ENCODE measurements at places on chromosomes 11 and 22. TPM values are rescaled to one million over a fixed set of nuclear protein-coding genes. Genes with fewer than 3 reads are reported as not detected.
A peak's percentile ranks its signal among the peaks of the same experiment; 100 is the strongest.

DGCR6 gene
- total RNA-seq, result 2.8 TPM

P2RY6 gene
- total RNA-seq, result 3.6 TPM

LIF gene
- 3.2 TPM for total RNA-seq

NLRP14 gene
- 0.53 TPM for total RNA-seq

- DNase-seq, result no peak
Observed at GRCh38 chr22:27879923-27880322, 39.1 kb downstream of the PITPNB start.

- peak; percentile 79 for DNase-seq
Observed at GRCh38 chr11:61281581-61282250, 13.4 kb downstream of the VWCE start.

GRCh38 chr11:108803776-108804175, 138.9 kb downstream of the DDX10 start:
- DNase-seq, result no peak

DNA sequence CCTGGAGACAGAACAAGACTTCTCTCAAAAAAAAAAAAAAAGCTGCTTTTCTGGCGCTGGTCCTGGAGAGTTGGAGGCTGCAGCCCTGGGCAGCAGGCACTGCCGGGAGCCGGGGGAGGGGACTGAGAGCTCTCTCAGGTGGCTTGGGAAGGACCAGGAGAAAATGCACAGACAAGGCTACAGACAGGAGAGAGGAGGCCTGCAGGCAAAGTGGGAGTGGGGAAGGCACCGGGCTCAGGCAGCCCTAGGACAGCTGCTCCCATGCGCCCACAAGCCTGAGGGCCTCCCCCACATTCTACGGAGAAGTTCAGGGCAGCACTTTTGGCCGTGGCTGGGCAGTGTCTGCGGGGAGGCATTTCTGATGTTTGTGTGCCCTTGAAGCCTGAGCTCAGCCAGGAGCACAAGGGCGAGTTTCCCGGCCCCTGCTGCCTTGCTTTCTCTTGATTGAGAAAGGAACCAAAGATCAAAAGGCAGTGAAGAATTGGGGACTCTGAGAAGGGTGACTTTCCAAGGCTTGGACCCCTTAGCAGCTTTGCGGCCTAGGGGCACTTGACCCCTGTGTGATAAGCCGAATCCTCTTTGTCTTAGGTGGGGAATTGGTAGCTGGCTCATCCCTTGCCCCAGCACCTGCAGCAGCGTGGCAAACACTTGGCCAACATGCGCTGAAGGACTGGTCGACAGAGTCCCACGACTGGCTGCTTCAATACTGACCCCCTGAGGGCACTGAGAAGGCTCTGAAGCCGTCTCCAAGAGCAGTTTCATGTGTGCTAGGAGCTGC, 35.3 kb downstream of the PPM1F start:
- no peak for DNase-seq

DNA sequence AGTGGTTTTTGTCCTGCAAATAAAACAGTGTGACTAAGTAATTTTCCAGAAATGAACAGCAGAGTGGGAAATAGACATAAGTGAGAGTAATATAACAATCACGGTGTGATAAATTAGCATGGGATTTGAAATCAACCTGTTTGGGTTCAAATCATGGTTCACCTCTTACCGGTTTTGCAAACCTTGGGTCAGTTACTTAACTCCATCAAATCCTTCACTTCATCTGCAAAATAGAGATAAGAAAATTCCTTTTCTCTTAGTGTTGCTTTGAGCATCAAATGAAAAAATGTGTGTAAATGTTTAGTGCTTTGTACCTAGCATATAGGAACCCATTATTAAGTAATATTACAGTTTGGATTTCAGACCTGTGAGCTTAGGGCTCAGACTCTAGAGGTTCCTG, 152.2 kb downstream of the TEAD1 start:
- no peak for DNase-seq

DNA sequence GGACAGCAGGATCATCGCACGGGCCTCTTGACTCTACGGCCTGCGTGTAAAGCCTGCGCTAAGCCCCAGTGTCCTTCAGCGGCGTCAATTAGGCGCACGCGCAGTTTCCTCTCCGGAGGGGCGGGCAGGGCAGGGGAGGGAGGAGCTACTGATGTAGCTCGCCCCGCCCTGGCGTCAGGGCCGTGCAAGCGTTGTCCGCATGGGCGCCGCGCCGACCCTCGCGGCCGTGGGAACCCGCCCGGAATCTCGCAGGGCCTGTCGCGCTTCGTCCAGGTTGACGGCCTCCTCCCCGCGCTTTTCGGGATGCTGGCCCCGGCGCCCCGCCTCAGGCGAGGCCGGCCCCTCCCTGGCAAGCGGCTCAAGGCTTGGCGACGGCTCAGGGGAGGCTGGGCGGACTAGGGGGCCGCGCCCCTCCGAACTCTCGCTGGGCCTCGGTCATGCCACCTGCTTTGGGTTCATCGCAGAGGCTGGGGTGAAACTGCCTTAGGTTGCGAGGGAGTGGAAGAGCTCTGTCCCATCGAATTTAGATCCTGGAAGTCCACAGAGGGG, 61.1 kb downstream of the ST3GAL4 start:
- peak; percentile 95 for DNase-seq

- DNase-seq, result no peak
Observed at GRCh38 chr11:24556693-24557092, 59.8 kb downstream of the LUZP2 start.

DNA sequence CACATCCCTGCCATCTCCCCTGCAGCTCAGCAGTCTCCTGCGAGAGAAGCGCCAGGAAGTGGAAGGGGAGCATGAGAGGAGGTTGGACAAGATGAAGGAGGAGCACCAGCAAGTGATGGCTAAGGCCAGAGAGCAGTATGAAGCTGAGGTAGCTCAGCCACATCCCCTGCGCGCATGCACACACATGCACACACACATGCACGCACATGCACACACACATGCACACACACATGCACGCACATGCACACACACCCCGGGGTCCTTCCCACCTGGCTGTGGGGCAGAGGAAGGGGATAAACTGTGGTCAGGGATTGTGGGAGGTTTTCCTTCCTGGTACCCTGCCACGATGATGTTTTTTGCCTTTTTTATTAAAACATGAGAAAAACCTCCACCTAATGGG, 65.3 kb downstream of the CEP164 start:
- peak; percentile 21 for DNase-seq

Data from sciatic nerve (tissue), 2 donors.